Lower lobe of right lung (tissue), 2 donors: ENCODE measurements at places on chromosomes 5 and 9. TPM values are rescaled to one million over a fixed set of nuclear protein-coding genes. Genes with fewer than 3 reads are reported as not detected.

DNA sequence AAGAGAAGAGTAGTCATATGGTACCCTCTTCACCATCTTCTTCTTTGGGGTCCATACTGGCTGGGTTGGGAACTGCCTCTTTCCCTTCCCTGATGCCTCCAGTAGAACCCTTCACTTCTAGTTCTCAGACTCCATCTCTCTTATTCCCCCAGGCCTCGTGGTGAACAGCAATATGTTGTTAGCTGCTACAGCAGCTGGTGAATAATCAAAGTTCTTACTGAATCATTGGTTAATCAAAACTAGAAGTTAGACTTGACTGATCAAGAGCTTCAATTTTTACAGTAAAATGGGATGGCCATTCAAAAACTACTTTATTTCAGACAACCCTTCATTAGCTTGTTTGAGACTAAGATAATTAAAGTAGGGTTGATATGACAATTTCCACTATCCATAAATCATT, 190.9 kb upstream of the GNA14 start:
- DNase-seq = no peak

DNA sequence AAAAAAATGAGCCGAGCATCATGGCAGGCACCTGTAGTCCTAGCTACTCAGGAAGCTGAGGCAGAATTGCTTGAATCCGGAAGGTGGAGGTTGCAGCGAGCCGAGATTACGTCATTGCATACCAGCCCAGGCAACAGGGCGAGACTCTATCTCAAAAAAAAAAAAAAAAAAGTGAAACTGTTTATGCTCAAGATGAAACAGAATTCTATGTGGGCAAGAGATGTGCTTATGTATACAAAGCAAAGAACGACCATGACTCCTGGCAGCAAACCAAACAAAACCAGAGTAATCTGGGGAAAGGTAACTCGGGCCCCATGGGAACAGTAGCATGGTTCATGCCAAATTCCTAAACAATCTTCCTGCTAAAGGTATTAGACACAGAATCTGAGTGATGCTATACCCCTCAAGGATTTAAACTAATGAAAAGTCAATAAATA, 32.6 kb upstream of the PLAC8L1 start:
- DNase-seq = peak; percentile 65

SPATA31C1 gene
- not detected for total RNA-seq

DNA sequence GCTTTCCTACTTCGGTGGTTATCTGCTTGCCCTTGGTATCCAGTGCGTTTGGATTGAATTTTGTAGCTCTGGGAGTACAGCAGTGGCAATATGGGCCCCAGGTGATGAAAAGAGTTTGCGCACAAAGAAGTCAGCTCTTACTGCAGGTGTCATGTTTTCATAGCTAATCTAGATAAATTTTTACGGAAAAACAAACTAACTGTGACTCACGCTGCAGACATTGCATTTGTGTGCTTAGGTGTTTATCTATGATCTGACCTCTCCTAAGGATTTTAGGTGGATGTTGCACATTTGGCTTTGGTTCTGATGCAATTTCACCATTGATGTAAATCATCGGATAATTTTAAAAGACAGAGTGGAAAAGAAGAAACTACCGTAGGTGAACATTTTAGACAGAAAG, 92.1 kb downstream of the VCAN start:
- no peak for DNase-seq

- DNase-seq = peak; percentile 76
Measured at GRCh38 chr5:132063090-132063911, 2.8 kb downstream of the IL3 start.

DNA sequence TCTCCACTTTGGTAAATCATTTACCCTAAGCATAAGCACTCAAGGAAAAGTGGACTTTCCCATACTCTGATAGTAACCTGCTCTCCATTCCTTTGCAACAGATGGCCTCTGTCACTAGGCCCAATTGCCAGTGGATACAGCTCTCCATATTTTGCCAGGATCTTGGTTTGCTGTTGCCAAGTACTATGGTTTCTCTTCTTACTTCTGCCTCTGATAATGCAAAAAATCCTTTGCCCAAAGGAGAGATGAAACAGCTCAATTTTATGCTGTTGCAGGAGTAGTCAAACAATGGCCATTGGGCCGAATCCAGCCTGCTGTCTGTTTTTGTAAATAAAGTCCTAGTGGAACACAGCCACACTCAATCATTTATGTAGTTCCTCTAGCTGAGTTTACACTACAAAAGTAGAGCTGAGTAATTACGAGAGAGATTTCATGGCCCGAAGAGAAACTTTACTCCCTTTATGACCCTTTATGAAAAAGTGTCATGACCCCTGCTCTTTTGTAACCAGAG, 92.5 kb downstream of the HTR4 start:
- DNase-seq = no peak
